Stimulated activated CD4-positive, alpha-beta T cell treated with anti-CD3 and anti-CD28 coated beads, Interleukin-12 subunit alpha, Interleukin-12 subunit beta, amount 100 ng/mL, for 48 hours (primary cell): ENCODE measurements at places on chromosomes 6 and 20.
A peak's percentile ranks its signal among the peaks of the same experiment; 100 is the strongest.

GRCh38 chr20:48107560-48107959 is 322.3 kb upstream of the SULF2 start:
- no peak for DNase-seq

DNA sequence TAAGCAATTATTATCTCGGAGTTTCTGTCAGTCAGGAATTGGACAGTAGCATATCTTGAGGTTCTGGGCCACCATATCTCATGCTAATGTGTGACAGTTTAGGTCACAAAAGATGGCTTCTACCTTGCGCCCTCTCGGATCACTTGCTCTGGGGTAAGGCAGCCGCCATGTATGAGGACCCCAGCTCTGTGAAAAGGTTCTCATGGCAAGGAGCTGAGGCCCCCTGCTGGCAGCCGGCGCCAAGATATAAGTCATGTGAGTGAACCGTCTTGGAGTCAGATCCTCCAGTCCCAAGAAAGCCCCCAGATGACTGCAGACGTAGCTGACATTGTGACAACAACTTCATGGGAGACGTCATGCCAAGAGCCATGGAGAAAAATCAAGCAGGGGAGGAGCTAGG is 670.8 kb downstream of the KIF16B start:
- DNase-seq: no peak

GRCh38 chr6:164007881-164008280 is 593.4 kb downstream of the QKI start:
- DNase-seq: no peak

- DNase-seq: no peak
Measured at GRCh38 chr6:167475947-167476346, 151.1 kb downstream of the TTLL2 start.

DNA sequence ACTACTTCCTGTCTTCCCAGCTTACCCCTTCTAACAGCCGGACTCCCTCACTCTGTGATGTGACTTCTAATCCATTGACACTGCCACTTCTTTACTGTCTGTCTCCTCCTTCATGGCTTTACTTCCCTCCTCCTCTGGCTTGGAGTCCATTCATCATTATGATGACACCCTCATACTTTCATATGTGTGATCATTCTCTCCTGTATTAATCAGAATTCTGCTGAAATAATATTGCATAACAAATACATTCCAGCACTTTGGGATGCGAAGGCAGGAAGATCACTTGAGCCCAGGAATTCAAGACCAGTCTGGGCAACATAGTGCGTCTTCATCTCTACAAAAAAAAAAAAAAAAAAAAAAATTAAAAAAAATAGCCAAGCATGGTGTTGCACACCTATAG is 147.9 kb upstream of the BTBD3 start:
- DNase-seq: no peak

DNA sequence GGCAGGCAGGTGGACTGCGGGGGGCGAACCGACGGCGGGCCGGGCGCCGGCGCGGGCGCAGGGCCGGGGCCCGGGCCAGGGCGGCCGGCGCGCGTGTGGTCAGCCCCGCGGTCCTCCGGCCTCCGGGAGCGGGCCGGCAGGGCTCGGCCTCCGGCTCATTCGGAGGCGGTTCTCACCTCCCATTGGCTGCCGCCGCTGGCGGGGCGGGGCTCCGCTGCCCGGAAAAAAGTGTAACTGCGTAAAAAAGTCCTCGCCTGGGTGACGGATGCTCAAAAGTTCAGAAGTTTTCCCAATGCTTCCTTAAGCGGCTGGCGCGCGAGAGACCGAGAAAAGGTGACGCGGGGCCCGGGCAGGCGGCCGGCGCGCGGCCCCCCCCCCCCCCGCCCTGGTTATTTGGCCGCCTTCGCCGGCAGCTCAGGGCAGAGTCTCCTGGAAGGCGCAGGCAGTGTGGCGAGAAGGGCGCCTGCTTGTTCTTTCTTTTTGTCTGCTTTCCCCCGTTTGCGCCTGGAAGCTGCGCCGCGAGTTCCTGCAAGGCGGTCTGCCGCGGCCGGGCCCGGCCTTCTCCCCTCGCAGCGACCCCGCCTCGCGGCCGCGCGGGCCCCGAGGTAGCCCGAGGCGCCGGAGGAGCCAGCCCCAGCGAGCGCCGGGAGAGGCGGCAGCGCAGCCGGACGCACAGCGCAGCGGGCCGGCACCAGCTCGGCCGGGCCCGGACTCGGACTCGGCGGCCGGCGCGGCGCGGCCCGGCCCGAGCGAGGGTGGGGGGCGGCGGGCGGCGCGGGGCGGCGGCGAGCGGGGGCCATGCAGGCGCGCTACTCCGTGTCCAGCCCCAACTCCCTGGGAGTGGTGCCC is at the start of gene FOXC1:
Gene FOXC1, plus strand, starts transcription at position 268 of the 849 bp plus-strand sequence. Its CDS starts 531 bp downstream, at position 799.
- DNase-seq: no peak

DNA sequence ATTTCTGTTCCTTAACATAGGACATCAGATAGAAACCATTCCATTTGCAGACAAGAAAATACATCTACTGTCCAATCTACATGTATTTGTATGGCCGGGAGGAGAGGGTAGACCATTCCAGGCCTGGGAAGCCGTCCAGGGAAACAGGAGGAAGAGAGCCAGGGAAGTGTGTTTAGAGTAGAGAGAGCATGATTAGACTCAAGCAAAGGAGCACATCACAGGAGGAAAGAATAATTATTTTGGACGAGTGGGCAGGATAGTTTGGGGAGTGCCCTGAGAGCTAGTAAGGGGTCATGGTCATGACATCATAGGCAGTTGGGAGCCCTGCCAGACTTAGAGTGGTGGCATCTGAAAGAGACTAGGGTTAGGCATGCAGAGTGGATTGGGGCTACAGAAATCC is 250.0 kb downstream of the HIVEP2 start:
- no peak for DNase-seq

DNA sequence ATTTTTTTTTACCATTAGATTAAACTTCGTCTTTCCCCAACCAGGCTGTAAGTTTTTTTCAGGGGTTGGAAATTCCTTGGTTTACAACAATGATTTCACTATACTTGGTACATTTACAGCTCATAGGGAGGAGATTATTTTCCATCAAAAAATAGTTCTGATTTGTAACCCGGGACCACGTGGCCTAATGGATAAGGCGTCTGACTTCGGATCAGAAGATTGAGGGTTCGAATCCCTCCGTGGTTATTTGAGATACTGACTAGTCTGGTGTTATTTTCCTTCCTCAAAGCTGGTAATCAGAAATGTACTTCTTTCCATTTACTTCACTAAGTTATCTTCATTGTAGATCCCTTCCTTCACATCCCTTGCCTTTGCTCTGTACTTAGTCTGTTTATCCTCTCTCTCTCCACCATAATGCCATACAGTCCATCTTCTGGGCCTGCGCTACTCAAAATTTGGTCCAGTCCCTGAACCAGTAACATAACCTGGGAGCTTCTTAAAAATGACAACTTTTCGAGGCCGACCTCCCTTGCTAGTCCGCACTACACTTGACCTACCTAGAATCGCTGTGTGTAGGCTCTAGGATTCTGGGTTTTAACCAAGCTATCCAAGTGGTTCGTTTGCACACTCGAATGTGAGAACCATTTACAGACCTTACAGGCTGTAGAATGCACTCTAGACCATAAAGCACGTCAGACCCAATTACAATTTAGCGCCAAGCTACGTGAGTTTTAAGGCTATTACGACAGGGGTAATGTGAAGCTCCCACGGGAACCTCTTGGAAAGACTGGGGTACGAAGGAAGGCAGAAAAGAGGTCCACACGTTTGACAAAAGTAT is 42.1 kb upstream of the BTN3A2 start:
- DNase-seq: peak; percentile 51

DNA sequence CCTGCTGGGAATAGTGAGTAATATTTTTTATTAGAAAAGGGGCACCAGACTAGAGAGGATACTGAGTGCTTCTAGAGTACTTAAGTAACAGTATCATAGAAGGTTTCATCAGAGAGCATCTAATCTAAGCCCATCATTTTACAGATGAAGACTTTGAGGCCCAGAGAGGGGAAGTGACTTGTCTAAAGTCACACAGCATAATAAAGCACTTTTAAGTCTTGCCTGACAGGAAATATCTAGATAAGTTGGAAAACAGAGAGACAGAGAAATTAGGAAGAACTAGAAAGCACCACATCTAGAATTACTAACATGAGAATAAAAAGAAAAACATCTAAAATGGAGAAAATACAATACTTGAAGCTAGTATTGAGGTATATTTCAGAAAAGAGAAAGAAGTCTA is 6.0 kb downstream of the HLA-DMA start:
- no peak for DNase-seq

DNA sequence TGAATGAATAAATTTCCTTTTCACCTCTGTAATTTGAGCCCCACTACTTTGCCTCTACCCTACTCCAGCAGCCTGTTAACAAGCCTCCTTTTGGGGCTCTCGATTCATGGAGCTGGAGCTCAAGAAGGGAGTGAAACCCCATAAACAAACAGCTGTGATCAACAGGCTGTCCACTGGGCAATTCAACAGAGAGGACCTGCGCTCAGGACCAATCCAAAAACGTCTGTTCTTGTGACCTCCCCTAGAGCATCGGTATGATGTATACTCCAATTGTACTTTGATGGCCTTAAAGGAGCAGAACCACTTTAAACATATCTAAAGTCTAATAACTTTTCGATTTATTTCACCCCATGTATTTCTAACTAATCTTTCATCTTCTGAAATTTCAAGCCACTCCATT is 37.4 kb downstream of the HIVEP2 start:
- DNase-seq: no peak
